ENCODE measurements at places on chromosomes 3 and 15. TPM values are rescaled to one million over a fixed set of nuclear protein-coding genes. Genes with fewer than 3 reads are reported as not detected.

- no peak for DNase-seq
Measured at GRCh38 chr3:123713211-123713610, 128.4 kb upstream of the HACD2 start.

- no peak for DNase-seq
Measured at GRCh38 chr3:109432833-109433232, 95.5 kb upstream of the DPPA4 start.

- DNase-seq, result peak; percentile 82
Measured at GRCh38 chr15:81275711-81276392, 48.1 kb downstream of the STARD5 start.

- DNase-seq, result no peak
Measured at GRCh38 chr15:51641490-51642130, 19.0 kb upstream of the DMXL2 start.

GRCh38 chr15:66786222-66786621 is 84.2 kb downstream of the SMAD6 start:
- no peak for DNase-seq

DNA sequence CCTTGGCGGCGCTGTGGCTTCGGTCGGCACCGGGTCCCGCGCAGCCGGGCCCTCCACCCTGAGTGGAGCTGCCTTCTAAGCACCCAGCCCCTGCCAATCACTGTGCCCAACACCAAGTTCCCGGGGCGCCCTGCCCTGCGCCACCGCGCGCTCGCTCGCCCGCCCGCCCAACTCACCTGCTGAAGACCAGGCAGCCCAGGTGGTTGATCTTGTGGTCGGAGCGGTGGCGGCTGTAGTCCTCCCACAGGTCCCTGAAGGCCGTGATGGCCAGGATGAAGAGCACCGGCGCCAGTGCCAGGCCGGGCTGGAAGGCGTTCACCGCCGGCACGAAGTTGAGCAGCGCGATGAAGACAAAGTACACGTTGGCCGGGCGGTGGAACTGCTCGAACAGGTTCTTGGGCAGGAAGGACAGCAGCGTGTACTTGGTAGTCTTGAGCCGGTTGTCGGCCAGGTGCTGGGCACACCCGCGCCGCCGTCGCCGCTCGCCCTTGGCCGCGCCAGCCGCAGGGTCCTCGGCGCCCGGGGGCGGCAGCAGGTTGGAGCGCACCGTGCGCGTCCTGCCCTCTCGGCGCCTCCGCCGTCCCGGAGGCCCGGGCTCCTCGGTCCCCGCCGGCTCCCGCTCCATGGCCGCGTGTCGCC is 536 bp downstream of the ATP10A start:
- no peak for DNase-seq

GRCh38 chr3:158244274-158244673 is 134.4 kb downstream of the RSRC1 start:
- DNase-seq, result no peak

DNA sequence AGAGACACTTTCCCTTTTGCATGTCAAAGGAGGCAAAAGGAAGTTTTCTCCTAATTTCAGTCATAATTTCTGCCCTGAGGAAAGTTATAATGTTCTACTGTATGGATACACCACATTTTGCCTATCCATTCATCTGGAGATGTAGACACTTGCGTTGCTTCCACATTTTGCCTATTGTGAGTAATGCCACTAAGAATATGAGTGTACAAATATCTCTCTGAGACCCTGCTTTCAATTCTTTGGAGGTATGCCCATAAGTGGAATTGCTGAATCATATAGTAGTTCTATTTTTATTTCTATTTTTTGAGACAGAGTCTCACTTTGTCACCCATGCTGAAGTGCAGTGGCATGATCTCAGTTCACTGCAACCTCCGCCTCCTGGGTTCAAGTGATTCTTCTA is 3.6 kb upstream of the CD276 start:
- no peak for DNase-seq

GRCh38 chr3:127711896-127712295 is 39.1 kb downstream of the ABTB1 start:
- DNase-seq, result no peak

GRCh38 chr3:187767266-187768012 is 22.2 kb upstream of the BCL6 start:
- peak; percentile 86 for DNase-seq

- no peak for DNase-seq
Measured at GRCh38 chr15:31465083-31465955, 138.7 kb downstream of the KLF13 start.

DNA sequence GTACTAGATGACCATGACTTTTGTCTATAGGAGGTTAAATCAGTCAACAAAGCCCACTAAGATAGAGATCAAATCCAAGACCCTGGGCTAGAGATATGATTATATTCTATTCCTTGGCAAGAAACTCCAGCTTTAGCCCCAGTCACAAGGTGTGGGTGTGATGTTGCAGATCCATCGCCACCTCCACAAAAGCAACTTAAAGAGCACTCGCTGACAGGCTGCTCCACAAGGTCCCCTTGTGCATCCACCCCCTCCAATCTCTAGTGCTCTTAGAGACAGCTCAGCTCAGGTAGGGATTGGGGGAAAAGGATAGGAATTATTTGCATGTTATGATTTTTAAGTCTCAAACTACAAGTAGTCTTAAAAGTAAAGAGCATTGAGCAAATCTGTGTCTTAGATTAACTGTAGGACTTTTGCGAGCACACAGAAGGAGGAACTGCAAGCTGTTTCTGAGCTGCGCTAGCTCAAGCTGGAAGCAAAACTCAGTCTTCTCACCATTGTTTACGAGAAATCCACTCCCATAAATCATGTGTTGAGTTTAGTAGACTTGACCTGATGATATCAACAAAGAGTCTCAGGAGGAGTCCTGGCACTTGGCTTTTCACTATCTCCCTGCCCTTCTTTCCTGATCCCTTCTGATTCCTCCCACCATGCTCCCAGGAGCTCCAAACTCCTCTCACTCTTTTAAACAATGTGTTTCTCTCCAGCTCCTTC is 177.6 kb downstream of the STAC start:
- DNase-seq, result no peak

- no peak for DNase-seq
Measured at GRCh38 chr3:103306104-103306503, 871.3 kb downstream of the ZPLD1 start.

DNA sequence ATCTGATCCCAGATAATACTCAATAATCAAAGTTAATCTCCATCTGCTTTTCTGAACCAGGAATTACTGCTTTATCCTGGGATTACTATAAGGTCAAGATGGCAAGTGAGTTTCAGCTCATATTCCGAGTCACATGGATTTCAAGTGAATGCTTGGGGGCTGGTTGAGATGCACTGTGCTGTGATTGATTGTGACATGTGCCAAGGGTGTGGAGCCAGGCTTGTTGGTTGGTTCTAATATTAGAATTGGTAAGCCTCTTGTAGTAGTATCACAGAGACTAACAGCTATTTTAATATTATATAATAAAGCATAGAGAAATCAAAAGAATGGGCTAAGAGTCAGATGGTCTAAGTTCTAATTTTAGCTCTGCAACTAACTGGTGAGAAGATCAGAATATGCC is 74.2 kb upstream of the ICE2 start:
- DNase-seq, result no peak

DNA sequence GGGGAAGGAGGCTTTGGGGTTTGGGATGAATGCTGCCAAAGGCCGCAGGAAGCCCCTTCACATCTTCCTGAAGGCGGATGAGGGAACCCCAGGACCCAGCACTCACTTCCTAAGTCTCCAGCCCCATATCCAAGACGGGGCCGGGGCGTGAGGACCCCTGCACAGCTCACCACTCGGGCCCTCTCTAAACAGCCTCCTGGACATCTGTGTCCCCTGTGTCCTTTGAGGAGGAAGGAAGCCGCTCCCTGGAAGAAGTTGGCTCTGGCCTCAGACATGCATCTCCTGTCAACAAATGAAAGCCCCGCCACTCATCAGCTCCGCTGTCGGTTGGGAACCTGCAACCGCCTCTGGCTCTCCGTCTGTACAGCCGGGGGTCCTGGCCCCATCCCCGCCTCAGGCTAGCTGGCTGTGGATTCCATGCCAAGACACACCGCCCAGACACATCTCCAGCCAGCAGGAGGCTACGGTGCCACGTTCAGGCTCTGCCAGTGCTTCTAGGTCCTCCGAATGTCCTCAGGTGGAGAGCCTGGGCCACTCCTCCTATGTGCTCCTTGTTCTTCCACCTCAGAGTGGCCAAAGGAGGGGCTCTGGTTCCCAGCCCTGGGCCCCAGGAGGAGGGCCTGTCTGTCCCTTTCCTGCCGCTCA is 140.0 kb upstream of the MEF2A start:
- no peak for DNase-seq

DNA sequence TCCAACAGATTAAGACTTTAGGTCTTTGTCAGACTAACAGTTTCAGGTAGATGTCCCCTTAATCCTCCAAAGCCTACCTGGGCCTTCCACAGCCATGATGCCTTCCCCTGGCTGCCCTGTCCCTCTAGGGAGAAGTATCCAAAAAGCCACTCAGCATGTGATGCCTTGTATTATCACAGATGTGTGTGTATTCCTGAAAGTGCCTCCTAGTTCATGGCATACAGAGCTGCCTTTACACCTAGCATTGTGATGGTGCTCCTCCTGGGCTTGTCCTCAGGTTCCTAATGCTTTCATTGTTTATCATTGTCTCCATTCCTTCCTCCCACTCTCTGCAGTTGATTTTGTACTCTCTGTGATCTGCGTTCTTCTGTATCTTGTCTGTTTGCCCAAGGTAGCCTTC is 43.6 kb downstream of the CMSS1 start:
- no peak for DNase-seq

DNA sequence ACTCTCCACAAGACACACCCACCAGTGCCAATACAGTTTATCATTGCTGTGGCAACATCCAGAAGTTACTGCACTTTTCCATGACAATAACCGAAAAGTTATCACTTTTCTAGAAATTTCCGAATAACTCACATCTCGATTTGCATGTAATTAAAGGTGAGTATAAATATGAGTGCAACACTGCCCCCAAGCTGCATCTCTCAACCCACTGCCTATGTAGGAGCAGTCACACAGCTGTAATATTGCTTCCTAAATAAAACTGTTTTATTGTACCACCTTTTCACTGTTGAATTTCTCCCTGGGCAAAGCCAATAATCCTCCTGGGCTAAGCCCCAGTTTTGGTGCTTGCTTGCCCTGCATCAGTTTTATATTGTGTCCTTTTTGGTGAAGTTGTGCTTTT is 601.0 kb upstream of the EPHA6 start:
- DNase-seq, result no peak

GRCh38 chr3:78757731-78758130 is 1010.1 kb downstream of the ROBO1 start:
- DNase-seq, result no peak

GRCh38 chr3:13788522-13789424 is 91.1 kb downstream of the WNT7A start:
- no peak for DNase-seq

GRCh38 chr3:114706591-114707232 is 412.9 kb downstream of the TIGIT start:
- DNase-seq, result peak; percentile 58

DNA sequence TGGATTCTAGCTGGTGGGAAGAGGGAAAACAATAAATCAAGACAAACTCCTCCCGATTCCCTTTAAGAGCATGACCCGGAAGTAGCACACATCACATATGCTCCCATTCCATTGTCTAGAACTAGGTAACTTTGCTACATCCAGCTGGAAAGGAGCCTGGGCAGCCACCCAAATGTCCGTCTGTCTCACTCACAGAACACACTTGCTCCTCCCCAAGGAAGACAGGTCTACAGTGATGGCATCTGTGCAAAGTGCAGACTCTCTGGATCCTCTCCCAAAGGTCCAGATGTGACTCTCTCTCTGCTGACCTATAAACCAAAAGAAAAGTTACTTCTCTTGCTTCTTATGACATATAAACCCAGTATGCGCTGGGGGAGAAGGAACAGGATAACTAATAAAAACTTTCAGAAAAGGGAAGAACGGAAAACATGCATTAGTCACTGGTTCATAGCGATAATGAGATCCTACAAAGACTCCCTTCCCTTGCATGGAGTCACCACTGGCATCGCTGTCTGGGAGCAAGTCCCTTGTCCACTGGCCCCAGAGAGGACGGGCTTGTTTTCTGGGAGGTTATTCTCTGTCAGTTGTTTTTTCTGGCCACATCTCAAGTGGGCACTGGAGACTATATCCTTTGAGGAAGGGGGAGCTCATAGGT is 29.8 kb upstream of the EPHB3 start:
- DNase-seq, result no peak

GRCh38 chr15:97081666-97082226 is 751.2 kb downstream of the NR2F2 start:
- DNase-seq, result no peak

GRCh38 chr3:16299746-16300145 is 34.7 kb downstream of the OXNAD1 start:
- DNase-seq, result no peak

DNA sequence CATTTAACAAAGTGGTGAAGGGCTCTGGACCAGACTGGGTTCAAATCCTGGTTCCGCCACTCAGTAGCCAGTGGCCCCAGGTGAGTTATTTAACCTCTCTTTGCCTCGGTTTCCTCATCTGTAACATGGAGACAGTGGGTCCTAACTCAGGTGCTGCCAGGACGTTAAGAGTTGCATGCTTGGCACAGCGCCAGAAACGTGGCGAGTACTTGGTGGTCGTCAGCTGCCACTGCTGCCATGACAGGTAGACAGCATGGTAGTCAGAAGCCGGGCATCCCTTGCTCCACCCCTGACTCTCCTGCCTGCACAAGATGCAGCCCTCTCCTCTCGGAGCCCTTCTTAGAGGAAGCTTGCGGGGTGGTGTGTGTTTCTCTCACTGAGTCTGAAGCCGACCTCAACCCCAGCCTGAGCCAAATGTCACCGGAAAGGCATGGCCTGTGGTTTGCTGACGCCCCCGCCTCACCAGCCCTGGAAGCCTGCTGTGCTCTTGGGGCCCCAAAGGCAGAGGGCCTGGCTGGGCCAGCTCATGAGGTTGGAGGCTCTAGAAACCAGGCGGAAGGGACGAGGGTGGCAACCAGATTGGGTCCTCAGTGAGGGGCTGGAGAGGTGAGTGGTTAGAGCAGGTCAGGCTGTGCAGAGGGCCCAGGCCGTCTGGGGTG is 160.8 kb upstream of the TLE3 start:
- no peak for DNase-seq

The LDHAL6B gene
- not detected for total RNA-seq

The SEMA7A gene
- 7.9 TPM for total RNA-seq

The CFAP100 gene
- not detected for total RNA-seq

The SAMD7 gene
- total RNA-seq, result not detected

The SPG11 gene
- 84.8 TPM for total RNA-seq

The NLGN1 gene
- 6.1 TPM for total RNA-seq

The SCN11A gene
- total RNA-seq, result 0.25 TPM

The TMEM40 gene
- not detected for total RNA-seq

The MUSTN1 gene
- total RNA-seq, result not detected

The A4GNT gene
- total RNA-seq, result not detected

The LEO1 gene
- total RNA-seq, result 21.3 TPM

The STOML1 gene
- 6.8 TPM for total RNA-seq

The PLCB2 gene
- not detected for total RNA-seq

The WHAMM gene
- 6.4 TPM for total RNA-seq
